ENCODE measurements at places on chromosomes 1 and 21.

- DNase-seq = no peak
These were observed 30.5 kb downstream of the SIPA1L2 start for GRCh38 chr1:232599178-232600041.

DNA sequence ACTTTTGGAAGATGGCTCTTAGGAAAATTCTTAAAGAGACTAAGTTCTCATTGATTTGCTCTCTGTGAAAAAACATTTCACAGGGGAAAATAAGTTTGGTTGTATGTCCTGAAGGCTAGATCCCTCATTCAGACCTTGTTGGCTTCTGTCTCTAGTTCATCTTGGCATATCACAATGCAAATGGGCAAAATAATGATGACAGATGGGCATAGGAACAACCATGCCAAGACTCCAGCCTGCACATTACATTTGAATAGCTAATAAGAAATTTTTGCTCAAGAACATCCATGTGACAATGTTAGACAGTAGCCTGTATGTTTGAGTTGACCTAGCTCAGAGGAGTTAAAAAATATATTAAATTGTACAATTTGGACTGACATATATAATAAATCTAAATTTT is 292.9 kb downstream of the PLA2G4A start:
- DNase-seq = no peak

DNA sequence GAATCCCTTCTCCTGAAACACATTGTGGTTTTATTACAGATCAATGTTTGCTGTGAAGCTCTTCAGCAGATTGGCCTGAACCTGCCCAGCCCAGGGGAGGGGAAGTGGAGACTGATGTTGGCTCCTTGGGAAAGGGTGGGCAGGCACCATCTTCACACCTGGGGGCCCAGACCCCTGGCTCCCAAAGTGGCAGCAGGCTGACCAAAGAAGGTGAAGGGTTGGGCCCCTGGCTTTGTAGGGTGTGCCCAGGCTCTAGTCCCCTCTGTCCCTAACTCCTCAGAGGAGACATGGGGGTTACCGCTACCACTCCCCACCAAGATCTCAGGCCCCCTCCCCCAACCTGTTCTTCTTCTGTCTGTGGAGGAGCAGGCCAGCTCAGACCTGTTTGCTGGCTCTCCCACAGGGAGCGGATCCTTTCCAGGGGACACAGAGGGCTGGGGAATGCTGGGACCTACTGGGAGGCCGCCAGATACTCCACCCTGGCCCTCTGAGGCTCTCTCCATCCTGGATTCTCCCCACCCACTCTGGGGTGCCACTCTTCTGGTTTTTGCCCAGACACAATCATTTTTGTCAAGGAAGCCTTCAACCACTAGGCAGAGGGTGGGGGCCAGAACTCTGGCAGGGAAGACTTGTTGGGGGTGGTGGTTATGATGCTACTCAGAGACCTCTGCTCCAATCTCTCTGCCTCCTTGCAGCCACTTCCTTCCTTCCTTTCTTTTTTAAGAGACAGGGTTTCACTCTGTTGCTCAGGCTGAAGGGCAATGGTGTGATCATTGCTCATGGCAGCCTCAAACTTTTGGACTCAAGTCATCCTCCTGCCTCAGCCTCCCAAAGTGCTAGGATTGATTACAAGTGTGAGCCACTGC is 5.0 kb upstream of the EFNA3 start:
- no peak for DNase-seq

DNA sequence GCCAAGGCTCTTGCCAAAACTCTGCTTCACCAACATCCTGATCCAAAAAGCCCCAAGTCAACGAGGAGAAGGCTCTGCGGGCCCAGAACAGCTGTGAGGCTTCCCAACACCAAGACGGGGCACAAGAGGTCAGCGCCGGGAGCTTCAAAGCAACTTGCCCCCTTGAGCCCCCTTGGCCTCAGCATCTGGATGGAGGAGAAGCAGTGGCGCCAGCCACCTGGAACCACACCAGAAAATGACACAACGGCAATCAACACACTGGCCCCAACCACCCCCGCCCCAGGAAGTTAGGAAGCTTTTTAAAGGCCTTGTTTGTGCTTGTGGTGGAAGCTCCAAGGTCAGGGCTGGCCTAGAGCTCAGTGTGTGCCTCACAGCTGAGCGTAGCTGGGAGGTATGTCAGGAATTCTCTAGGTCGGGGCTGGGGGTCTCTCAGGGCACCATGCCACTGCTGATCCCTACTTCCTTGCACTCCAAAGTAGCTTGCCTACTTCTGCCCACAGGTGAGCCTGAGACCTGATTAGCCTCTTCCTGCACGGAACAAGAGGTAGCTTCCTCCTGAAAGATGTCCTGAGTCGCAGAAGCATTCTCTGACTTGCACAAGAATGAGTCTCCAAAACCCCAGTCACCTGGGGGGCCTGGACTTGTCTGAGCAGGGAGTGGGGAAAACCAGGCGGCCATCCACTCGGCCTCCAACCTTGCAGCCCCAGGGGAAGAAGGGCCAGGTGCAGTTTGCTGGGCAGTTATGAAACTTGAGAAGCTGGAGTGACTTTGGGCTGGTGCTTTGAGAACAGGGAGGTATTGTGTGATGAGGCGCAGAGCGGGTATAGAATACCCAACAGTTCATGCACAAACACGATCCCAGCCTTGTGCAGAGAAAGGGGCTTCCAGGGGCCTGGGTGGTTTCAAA is 9.7 kb upstream of the SRP9 start:
- no peak for DNase-seq

- no peak for DNase-seq
These were observed 7.6 kb downstream of the ZNF683 start for GRCh38 chr1:26364956-26365355.

- DNase-seq = no peak
These were observed 134.6 kb downstream of the BRINP2 start for GRCh38 chr1:177305040-177306018.

DNA sequence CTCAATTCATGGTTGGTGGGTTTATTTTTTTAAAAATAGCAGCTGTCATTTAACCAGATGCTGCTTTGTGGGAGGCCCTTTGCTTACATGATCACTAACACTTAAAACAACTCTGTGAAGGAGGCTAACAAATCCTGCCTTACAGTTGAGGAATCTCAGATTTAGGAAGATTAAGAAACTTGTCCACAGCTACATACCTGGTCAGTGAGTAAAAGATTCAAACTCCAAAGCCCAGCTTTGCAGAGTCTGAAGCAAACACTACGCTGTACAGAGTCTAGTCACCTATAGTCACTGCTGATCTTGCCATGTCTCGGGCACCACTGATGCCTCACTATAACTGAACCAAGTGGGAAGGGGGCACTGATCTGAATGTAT is 535.4 kb downstream of the SMYD3 start:
- no peak for DNase-seq

DNA sequence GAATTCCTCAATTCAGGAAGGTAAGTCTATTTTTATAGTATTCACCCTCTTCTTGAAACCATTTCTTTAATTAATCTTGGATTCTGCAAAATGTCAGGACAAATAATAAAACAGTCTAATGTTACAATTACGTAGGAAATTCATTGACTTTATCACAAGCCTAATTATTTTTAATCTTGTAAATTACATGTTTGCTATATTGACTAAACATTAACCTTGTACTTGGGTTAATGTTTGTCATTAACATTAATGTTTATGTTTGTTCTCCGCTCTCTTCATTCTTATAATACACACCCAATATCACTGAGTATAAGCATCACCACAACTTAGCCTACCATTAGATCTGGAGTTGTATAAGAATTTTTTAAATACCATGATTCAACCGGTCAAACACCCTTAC is 2.8 kb downstream of the GCLM start:
- no peak for DNase-seq

GRCh38 chr1:215219372-215219771 is 136.8 kb downstream of the KCNK2 start:
- no peak for DNase-seq

DNA sequence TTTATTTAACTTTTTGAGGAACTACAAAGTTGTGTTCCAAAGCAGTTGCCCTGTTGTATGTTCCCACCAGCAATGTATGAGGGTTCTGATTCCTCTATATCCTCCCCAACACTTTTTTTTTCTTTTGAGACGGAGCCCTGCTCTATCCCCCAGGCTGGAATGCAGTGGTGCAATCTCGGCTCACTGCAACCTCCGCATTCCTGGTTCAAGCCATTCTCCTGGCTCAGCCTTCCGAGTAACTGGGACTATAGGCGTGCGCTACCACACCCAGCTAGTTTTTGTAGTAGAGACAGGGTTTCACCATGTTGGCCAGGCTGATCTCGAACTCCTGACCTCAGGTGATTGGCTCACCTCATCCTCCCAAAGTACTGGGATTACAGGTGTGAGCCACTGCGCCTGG is 60.4 kb upstream of the ENAH start:
- DNase-seq = no peak

DNA sequence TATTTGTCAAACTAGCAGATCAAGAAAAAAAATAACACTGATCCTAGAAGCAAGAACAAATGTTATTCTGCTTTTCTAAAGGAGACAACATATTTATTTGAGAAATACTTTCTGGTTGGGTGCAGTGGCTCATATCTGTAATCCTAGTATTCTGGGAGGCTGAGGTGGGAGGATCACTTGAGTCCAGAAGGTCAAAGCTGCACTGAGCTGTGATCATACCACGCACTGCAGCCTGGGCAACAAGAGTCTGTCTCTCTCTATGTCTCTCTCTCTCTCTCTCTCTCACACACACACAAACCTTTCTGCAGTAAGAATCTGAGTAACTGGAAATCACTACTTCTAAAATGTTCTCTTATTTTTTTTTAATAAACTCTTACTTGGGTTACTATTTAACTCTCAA is 31.2 kb downstream of the PRPF38A start:
- DNase-seq = no peak

GRCh38 chr1:238892612-238893011 is 493.8 kb upstream of the CHRM3 start:
- DNase-seq = no peak

GRCh38 chr1:1019122-1019999 is 559 bp upstream of the AGRN start:
- peak; percentile 73 for DNase-seq

DNA sequence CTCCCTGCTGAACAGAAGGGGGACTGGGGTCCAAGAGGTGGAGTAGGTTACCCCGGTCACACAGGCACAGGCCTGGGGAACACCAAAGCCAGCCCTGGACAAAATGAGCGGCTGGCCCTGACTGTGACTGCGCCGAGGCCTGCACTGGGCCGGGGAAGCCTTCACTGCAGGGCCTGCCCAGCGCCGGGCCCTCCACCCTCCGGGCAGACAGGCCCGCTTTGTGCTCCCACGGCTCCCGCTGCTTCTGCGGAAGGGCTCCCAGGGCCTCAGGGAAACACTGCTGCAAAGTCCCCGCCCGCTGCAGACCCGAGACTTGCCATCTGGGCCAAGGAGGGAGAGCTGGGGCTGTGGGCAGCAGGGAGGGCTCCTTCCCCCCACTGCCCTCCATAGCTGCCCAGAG is 35.3 kb downstream of the MEGF6 start:
- no peak for DNase-seq

DNA sequence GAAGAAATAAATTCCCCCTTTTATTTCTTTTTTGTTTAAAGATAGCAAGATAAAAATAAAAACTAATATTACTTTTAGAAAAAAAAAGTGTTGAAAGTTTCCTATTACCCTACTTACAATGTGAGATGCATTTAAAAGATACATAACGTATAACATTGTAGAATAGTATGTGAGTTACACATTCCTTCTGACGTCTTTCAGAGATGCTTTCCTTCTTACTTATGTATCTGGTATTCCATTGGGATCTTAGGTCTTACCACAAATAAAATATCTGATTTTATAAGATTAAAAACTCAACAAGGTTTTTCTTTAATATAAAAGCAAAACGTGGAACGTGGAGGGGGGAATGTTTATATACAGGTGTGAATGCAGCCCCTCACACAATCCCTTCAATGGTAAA is 147.2 kb upstream of the ETS2 start:
- DNase-seq = no peak
